ENCODE measurements at places on chromosomes 3 and 15. TPM values are rescaled to one million over a fixed set of nuclear protein-coding genes. Genes with fewer than 3 reads are reported as not detected.

P2RY12 gene
- 3.1 TPM for total RNA-seq

CLDN18 gene
- not detected for total RNA-seq

SPESP1 gene
- total RNA-seq: 1.1 TPM

CIB2 gene
- 11.8 TPM for total RNA-seq

CLRN1 gene
- total RNA-seq: not detected

CAPN3 gene
- 2.8 TPM for total RNA-seq

BFSP2 gene
- not detected for total RNA-seq

GUCA1C gene
- not detected for total RNA-seq

SPSB4 gene
- total RNA-seq: not detected

TSEN2 gene
- 13.6 TPM for total RNA-seq

GPR62 gene
- total RNA-seq: 0.09 TPM

ASB14 gene
- total RNA-seq: not detected

PLAAT1 gene
- total RNA-seq: 10.2 TPM

AP3B2 gene
- total RNA-seq: 3.2 TPM

SCAANT1 gene
- not detected for total RNA-seq

DAZL gene
- not detected for total RNA-seq

COL6A5 gene
- 0.26 TPM for total RNA-seq

TERC gene
- total RNA-seq: 186 TPM

SLC28A2 gene
- total RNA-seq: not detected

HDDC3 gene
- 11.1 TPM for total RNA-seq

SLC12A8 gene
- total RNA-seq: 14.8 TPM

RAMAC gene
- total RNA-seq: 29.1 TPM

LTK gene
- total RNA-seq: 0.38 TPM

FOXB1 gene
- total RNA-seq: not detected

FBLN2 gene
- total RNA-seq: 12.3 TPM

KCNMB2 gene
- total RNA-seq: not detected

DUSP7 gene
- 56.5 TPM for total RNA-seq

ZWILCH gene
- 21.2 TPM for total RNA-seq

GOLGA8H gene
- 0.64 TPM for total RNA-seq

SLC24A5 gene
- not detected for total RNA-seq

CACNA1D gene
- total RNA-seq: 0.56 TPM

PRR20G gene
- not detected for total RNA-seq

TP63 gene
- total RNA-seq: 131 TPM

MEGF11 gene
- total RNA-seq: not detected
